ENCODE measurements at places on chromosomes 12 and 14.

DNA sequence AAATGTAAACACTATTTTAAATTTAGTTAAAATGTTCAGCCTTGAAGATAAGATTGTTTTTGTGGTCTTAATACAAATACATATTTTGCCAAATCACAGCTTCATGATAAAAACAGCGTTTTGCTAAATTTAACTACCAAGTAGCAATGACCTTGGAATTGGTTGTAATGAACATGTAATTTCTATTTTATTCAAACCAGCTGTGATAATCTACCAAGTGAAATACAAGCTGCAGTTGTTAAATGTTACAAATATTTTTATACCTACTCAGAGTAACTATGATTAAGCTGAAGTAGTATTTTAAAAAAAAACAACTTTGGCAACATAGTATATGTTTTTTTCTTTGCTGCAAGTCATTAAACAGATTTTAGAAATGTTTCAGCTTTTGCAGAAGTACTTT lies 96.2 kb downstream of the CPSF2 start:
- DNase-seq = no peak

DNA sequence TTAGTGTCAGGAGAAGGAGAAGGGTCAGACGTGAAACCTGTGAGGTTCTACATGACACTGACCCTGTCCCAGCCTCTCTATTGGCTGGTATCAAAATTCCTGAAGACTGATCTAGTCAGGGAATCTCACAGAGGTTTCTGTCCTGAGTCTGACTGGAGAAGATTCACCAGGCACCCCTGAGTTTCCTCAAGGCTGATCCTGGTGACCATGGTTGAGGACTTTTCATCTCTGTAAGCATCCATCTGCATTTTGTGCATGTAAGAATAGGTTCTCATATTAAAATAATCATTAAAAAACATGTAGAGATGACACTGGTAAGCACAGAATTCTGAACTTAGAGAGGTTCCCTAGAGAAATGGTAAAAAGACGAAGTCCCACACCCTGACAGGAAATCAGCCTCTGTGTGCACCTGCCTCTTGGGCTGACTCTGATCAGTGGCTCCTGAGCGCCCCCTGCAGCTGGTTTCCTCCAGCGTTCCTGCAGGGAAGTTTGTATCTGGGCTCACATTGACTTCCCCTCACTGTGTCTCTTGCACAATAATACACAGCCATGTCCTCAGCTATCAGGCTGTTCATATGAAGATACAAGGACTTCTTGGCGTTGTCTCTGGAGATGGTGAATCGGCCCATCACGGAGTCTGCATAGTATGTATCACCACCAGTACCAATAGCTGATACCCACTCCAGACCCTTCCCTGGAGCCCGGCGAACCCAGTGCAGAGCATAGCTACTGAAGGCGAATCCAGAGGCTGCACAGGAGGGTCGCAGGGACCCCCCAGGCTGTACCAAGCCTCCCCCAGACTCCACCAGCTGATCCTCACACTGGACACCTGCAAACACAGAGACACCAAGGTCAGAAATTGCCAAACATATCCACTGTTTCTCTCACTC lies 991.9 kb downstream of the TMEM121 start:
- DNase-seq = no peak

GRCh38 chr12:26323673-26324072 lies 128.3 kb downstream of the SSPN start:
- no peak for DNase-seq

GRCh38 chr14:23530375-23531055 lies 21.1 kb downstream of the ZFHX2 start:
- no peak for DNase-seq

DNA sequence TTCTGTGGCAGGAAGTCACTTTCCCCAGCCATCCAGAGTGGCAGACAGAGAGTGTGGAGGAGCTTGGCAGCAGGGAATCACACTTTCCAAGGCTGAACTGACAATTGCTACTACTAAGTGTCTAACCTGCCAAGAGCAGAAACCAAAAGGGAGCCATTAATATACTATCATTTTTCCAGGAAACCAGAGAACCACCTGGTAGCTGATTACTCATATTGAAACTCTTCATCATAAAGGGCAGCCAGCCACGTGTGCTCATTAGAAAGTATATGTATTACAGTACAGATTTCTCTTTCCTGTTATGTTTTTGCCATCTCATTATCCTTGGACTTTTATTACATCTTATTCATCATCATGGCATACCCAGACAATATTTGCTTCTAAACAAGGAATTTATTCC lies 374.9 kb downstream of the GXYLT1 start:
- DNase-seq = no peak

DNA sequence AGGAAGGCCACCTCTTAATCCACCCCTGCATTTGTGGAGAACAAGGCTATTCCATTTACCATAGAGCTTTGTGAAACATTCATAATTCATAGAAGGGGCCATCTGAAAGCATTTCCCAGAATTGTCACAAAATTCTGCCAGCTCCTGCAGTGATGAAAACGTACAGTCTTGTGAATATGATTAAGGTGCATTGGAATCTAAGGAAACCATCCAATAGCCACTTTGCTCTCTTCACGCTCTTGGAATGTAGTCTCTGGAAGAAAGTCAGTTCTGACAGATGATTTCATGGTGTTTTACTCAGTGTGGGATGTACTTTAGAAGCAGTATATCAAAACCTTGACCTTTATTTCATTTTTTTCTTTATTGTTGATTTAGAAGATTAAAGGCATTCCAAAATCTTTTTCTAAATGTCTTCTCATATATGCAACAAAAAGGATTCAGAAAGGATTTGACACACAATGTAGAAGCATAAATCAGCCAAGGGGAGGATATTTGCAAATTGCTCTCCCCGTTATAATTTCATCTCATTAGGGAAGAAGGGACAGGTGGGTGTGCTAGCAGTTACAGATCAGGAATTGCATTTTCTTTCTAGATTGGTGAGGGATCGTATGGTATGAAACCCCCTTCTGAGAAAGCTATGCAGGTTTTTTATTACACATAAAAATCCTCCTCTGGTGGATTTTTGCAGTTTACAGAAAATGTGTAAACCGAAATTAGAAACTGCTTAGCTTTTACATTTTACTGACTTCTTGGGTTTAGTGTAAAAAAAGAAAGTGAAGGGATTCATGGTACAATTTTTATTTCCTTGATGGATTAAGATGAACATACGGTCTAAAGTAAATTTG lies 390.2 kb downstream of the LRIG3 start:
- no peak for DNase-seq

GRCh38 chr14:67520482-67520881 lies 12.6 kb upstream of the PLEKHH1 start:
- no peak for DNase-seq

DNA sequence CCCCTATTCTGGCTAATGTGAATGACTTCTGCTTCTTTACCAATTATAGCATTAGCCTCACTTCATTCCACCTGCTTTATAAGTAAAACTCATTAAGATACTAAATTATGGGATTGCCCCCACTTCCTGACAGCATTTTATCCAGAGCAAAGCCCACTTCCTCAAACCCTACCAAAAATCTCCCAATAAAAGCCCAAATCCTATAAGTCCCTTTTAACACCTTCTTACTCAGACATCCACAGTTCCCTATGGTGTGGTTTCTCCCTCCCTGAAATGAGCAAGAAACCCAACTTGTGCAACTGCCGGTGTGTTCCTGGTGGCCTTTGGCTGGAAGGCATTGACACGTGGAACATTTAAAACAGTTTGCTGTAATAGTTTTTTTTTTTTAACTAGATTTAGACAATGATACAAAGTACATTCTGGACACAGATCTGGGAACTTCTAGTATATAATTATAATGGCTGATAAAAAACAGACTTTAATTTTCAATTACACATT lies 53.1 kb downstream of the BRMS1L start:
- no peak for DNase-seq

DNA sequence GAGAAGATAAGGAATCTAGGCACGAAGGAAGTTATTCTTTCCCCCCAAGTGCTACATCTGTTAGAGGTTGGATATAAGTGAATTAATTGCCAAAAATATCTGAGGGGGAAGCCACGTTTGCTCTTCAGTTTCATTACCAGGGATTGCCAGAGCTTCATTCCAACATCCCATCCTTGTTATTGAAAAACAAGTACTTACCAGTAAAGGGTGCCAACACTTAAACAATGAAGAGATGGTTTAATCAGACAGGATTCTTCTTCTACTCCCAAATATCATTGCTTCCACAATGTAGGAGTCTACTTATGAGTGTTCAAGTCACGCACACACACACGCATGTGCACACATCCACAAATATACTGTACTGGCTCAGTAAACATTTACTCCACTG lies 312.4 kb downstream of the RPAP3 start:
- no peak for DNase-seq

- no peak for DNase-seq
Observed at GRCh38 chr12:115437061-115437567, 753.1 kb upstream of the TBX3 start.

DNA sequence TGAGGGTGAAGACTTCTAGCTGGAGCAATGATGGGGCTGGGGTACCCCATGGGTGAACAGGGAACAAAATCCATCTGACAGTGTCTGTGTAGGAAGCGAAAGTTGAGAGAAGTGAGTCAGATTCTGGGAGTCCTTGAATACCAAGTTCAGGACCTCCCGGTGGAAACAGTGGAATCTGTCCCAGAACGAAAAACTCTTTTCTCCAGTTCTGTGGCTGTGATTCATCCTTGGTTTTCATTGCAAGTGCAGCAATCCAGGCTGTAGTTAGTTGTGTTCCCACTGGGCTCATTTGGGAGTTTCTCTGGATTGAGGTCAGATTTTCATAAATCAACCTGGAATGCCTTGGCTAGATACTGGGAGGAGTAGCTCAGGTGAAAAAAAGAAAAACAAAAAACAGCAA lies 120.7 kb downstream of the C12orf75 start:
- DNase-seq = no peak

- DNase-seq = no peak
Observed at GRCh38 chr12:104669851-104670337, 213.1 kb downstream of the CHST11 start.

GRCh38 chr14:47302121-47302520 lies 373.3 kb downstream of the MDGA2 start:
- DNase-seq = no peak

GRCh38 chr12:73053893-73054292 lies 781.7 kb downstream of the TRHDE start:
- no peak for DNase-seq

DNA sequence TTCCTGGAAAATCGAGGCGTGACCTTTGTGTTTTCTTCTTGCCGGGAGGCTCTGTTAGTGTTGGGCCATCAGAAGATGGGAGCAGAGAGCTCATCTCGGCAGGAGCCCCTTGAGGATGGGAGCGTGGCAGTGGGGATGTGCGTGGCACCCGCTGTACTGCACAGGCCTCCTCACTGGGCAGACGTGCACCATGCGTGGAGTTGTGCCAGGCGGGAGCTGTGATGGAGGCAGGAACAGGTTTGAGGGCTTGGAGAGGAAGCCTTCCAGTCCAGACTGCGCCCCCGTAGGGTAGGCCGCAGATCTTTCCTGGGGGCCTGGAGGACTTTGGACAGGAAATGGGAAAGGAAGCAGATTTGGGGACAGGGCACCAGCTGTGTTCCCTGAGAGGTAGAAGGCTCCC lies 197.5 kb downstream of the TSPAN9 start:
- no peak for DNase-seq

- DNase-seq = no peak
Observed at GRCh38 chr12:84218406-84218805, 694.2 kb downstream of the SLC6A15 start.

- no peak for DNase-seq
Observed at GRCh38 chr12:93803424-93803807, 126.2 kb downstream of the CRADD start.

DNA sequence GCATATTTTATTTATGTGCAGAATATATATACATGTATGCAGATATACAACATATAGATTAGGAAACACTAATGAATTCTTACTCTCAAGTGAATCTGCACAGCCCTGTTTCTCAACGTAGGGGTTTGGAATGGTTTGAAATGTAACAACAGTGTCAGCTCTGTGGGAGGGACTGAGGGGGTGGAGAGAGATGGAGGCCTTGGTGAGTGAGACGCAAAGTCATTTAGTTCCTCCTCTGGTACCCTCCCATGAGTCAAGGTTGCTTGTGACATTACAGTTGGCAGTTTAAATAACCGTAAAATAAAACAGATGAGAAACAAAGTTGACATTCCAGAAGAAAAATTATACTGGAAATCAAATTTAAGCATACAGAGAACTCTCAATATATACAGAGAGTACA lies 313.0 kb upstream of the PRKD1 start:
- DNase-seq = no peak

- no peak for DNase-seq
Observed at GRCh38 chr12:33830070-33830469, 192.2 kb upstream of the ALG10 start.

DNA sequence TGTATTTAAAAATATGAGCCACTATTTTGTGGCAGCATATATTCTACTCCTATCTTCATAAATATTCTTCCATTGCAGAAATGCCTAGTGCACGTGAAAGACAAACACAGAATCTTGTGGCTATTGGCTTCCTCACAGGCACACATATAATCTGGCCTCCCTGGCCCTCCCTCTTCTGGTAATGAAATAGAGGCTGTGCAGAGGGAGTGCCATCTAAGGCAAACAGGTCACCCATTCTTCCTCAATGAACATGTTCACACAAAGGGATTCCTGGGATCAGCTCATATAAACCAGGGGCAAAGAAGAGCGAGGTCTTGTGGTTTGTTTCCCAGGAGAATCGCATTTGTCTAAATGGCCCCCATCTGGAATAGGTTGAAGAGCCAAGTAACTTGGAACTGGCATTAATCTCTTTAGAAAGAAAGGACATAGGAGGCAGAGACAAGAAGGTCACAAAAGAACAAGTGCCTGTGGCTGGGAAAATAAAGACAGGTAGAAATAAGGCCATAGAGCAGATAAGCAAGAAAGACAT lies 171.6 kb upstream of the PTPRQ start:
- DNase-seq = no peak

DNA sequence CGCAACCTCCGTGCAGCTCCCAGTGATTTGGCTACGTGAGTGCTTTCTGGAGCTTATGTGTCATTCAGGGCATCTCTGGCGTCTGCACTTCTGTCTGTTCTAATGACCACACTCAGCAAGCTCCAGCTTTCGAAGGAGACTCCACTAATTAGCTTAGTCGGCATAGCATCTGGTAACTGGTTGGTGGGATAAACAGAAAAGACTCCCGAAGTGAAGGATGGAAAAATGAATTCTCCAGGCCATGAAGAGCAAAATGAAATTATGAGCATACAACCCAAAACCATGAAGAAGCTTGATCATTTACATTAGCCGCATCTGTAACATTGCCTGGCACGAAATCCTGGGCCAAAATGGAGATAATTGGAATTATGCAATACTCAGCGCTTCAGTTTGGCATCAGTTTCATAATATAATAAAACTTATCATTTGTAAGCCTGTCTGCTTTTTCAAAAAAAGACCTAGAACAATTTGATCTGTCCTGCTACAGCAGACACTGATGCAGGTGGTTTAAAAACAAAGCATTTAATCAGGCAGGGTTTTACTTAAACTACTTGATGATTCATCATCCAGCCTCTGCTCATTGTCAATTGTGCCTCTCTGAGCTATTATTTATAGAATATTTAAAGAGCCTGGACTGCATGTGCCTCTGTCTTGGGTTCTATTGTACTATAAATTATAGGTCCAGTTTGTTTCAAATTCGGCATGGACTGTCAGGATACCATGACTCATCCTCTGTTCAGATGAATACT lies 87.4 kb downstream of the SYT1 start:
- DNase-seq = no peak

Measured in left renal cortex interstitium (tissue), 4 donors.